ENCODE measurements at places on chromosomes 3 and 15.

GRCh38 chr3:56919137-56919796 is 117.5 kb upstream of the ARHGEF3 start:
- no peak for DNase-seq

DNA sequence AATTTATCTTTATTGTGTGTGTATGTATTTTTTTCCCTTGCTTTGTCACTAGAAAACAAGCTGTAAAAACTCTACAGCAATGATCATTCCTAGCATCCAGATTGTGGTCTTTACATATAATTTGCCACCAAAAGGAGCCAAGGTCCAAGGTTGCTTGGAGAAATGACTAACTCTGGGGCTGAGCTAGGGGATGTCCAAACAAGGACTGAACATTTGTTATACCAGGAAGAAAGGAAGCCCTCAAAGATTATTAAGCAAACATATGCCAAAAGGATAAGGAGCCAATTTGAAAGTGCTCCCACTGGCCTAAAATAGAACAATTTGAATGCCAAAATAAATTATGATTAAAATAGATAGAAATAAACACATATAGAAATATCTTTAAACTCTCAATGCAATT is 293.3 kb downstream of the ZIC1 start:
- DNase-seq = no peak

- peak; percentile 0 for DNase-seq
These were observed 31.1 kb downstream of the PSTPIP1 start for GRCh38 chr15:77025941-77026411.

- no peak for DNase-seq
These were observed 405.4 kb upstream of the THRB start for GRCh38 chr3:24899901-24900603.

DNA sequence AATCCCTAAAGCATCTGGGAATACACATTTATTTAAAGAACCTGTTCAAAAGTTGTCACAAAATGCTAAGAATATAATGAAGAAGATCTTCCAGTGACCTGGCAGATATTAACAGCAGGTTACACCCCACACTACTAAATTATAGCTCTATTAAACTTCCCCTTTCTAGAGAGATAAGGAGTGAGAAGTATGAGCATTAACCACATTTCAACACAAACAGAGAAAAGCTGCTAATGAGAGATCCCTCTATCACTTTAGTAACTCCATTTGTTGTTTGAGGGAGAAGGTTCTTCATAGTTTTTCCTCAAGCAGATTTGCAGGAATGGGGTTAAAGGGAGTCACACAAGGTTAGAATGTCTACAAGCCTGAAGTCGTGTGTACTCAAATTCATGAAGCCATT is 3.6 kb downstream of the COL8A1 start:
- DNase-seq = no peak

DNA sequence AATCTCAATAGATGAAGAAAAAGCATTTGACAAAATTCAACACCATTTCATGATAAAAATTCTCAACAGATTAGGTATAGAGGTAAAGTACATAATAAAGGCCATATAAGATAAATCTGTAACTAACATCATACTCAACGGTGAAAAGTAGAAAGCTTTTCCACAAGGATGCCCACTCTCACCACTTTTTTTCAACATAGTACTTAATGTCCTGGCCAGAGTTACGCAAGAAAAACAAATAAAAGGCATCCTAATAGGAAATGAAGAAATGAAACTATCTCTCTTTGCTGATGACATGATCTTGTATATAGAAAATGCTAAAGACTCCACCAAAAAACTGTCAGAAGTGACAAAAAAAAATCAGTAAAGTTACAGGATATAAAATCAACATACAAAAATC is 33.0 kb downstream of the THBS1 start:
- no peak for DNase-seq

DNA sequence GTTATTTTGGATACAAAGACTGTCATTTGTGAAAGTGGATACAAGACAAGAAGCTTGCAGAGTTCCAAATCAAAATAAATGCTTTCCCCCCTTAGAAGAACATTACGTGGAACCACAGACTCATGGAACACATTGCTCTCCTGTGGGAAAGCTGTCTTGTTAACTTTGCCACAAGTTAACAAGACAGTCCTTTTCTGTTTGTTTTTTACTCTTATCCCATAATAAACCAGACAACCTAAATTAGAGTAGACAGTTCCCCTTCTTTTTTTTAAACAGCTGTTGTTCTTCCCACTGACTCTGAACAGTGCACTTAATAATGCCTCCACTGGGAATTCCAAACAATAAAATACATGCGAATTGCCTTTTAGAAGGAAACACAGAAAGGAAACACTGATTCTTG is 255.3 kb upstream of the UBE2E2 start:
- no peak for DNase-seq

DNA sequence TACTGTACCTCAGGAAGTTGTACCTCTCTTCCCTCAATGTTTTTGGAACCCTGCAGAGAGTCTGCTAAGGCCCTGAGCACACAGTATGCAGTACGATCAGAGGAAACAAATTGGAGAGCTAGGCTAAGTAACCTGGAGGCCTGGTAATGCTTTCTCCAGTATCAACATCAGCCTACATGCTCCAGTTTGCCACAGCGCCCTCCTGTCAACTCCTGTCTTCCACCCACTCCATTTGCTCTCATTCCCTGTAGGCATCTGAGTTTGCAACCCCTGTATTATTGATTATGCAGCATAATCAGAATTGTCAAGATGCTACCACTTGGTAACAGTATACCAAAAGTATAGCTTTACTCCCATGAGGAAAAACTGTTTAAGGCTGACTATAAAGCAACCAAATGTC is 14.4 kb downstream of the POLG start:
- no peak for DNase-seq

GRCh38 chr3:86794361-86795065 is 196.4 kb downstream of the VGLL3 start:
- no peak for DNase-seq

- no peak for DNase-seq
These were observed 22.5 kb upstream of the KCNMB2 start for GRCh38 chr3:178513546-178514380.

DNA sequence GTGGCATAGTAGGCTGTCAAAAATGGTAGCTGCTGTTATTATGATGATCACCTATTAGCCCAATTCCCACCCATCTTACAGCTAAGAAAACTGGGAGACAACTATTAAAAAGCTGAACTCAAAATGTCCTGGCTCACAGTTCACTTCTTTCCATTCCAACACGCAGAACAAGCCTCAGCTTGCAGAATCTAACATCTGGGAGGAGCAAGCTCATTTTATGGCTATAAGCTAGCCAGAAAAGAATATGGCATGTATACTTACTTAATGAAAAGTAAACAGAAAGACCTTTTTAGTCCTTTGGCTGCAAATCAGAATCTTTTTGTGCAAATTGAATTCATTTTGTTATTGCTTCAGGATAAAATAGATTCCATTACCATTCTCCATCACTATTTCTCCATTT is 34.8 kb upstream of the CFAP20DC start:
- DNase-seq = no peak

DNA sequence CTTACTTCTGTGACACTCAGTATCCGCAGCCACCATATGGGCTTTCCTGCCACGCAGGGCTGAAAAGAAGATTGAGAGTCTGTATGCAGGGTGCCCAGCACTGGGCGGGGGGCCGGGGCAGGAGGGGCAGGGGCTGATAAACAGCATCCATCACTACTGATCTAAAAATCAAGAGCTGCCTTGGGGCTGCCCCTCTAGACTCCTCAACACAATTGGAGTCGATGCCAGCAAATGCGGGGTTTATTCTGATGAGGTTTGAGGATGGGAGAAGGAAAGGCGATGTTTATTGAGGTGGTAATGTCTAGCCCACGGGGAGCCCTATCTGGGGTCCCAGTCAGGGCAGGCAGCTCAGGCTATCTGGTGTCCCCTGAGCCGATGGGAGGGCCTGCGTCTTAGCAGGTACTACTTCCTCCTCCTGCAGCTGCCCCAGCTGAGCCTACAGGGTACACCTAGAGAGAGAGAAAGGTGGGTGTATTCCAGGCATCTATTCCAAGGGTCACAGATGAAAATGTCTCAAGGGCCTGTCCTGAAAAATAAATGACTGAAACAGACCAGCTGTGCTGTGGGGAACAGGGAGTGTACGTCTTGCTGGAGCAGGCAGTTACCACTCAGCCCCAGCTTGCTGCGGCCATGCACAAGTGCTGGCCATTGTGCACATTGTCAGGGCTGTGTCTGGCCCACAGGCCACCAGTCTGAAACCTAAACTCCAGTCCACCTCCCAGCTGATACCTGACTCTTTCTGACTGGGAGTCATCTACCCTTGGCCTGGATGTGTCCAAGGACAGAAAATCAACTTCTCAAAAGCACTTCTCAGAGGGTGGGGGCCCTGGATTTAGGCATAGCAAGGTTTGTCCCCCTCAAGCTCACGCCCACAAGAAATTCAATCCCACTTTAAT is 19.5 kb downstream of the ISG20 start:
- no peak for DNase-seq

GRCh38 chr15:68374168-68374745 is 57.7 kb downstream of the ITGA11 start:
- no peak for DNase-seq

DNA sequence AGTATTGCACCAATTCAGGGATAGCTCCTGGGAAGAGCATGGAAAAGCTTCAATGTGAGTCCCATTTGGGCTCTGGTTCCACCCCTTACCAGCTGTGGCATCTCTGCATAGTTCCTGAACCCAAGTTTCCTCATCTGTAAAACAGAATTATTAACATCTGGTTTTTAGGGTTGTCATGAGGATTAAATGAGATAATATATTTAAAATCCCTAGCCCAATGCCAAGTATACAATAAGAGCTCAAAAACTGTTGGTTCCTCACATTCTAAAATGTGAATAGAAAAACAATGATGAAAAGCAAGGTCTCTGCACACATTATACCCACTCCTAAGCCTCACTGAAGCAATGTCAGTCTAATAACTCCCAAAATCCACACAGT is 237.3 kb upstream of the WNT5A start:
- DNase-seq = no peak

GRCh38 chr3:187044867-187045552 is 94.3 kb downstream of the RPL39L start:
- DNase-seq = no peak

DNA sequence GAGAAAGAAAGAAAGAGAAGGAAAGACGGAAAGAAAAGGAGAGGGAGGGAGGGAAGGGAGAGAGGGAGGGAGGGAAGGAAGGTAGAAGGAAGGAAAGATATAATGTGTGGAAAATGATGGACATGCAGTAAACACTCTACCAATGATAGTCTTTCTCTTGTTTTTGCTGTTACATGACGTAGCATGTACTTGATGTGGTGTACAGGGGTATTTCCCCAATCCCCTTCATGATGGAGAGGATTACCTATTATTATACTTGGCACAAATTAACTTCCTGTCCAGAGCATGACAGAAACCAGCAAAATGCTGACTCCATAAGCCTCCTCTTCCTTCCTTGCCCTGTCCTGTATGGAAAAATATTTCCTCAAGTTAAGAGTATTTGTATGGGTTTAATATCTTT is 124.4 kb downstream of the B3GALNT1 start:
- DNase-seq = no peak

DNA sequence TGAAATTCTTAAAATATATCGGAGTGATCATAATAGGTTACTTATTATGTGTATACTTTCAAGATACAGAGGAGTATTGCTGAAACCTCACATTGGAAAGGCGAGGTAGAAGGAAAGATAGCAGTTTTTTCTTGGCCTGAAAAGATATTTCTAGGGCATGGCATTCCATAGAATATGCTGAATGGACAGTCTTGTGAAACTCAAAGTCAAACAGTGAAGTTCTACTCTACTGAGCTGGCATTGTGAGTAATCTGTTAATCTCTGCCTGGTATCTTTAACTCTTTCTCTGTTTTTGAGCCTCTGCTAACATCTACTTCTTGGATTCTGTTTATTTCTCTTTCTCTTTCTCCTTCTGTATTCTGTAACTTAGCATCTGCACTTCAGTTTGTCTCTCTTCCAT is 176.3 kb upstream of the ZBTB20 start:
- no peak for DNase-seq

- DNase-seq = no peak
These were observed 1.8 kb downstream of the DIPK2A start for GRCh38 chr3:143973259-143974021.

GRCh38 chr15:70486012-70486411 is 277.3 kb downstream of the UACA start:
- DNase-seq = no peak

DNA sequence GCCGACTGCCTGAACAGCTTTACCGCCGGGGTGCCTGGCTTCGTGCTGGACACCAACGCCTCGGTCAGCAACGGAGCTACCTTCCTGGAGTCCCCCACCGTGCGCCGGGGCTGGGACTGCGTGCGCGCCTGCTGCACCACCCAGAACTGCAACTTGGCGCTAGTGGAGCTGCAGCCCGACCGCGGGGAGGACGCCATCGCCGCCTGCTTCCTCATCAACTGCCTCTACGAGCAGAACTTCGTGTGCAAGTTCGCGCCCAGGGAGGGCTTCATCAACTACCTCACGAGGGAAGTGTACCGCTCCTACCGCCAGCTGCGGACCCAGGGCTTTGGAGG is 815 bp downstream of the SPINT1 start:
- DNase-seq = peak; percentile 46

DNA sequence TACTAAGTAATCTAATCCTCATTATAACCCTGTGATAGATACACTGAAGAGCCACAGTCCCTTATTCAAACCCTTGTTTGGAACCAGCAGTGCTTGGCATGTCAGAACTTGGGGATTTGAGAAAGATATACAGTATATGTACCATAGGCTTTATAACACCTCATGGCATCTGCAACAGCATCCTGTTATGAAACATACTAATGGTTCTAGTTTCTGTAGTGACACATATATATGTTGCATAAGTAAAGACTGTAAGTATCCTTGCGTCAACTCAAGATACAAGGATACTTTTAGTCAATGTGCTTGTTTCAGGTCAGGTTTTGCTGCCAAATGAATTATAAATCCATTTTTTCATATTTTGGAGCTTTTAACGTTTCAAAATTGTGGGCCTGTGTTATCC is 58.5 kb downstream of the CCNL1 start:
- no peak for DNase-seq

GRCh38 chr3:139627759-139628158 is 50.0 kb downstream of the NMNAT3 start:
- DNase-seq = no peak

DNA sequence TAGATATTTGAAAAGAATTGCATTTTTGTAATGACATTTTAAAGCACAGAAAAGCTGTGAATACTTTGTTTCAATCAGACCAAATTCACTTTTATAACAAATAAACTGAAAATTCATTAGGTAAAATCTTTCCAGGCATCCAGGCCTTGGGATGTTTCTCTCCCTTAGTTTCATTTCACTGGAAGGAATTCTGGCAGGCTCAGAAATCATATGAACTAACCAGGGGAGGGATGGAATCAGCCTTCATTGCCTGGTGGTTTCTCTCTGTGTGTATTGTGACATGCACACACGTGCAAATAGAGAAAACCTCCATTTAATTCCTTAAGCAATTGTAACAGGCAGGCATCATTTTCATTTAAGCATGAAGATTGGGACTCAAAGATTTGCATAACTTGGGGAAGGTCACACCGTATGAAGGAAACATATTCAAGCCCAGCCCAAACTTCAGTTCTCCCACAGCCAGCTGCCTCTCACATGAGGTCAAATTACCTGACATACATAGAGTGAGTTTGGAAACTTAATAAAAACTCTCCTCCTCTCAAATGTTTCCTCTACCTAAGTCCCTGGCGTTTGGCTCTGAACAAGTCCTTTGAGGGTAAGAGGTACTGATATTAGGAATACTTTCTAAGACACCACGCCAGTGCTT is 376.1 kb upstream of the MCTP2 start:
- no peak for DNase-seq

GRCh38 chr3:59106085-59106648 is 56.3 kb upstream of the CFAP20DC start:
- no peak for DNase-seq
